ENCODE measurements at places on chromosomes 7 and 10. TPM values are rescaled to one million over a fixed set of nuclear protein-coding genes. Genes with fewer than 3 reads are reported as not detected.

The ARMC10 gene
- total RNA-seq, result 49.7 TPM

The FBXO24 gene
- total RNA-seq, result 2.2 TPM

The EPHA1 gene
- 2.9 TPM for total RNA-seq

The TMEM120A gene
- 25.8 TPM for total RNA-seq

The SPDYE16 gene
- total RNA-seq, result 0.19 TPM

The AHR gene
- total RNA-seq, result 40.9 TPM

The RSPH10B gene
- not detected for total RNA-seq

The FOXI2 gene
- total RNA-seq, result not detected

The CPN1 gene
- total RNA-seq, result not detected

The PNLIPRP2 gene
- total RNA-seq, result not detected

The CYP2C19 gene
- total RNA-seq, result 0.52 TPM

The MPP7 gene
- 11.6 TPM for total RNA-seq

The EVX1 gene
- total RNA-seq, result not detected

The PAXIP1 gene
- 22.2 TPM for total RNA-seq

The GPR37 gene
- 0.07 TPM for total RNA-seq

The DLG5 gene
- total RNA-seq, result 2.9 TPM

The PYROXD2 gene
- total RNA-seq, result 4.7 TPM

The PITX3 gene
- total RNA-seq, result 1.1 TPM

The PLAU gene
- total RNA-seq, result 0.45 TPM

The HMX2 gene
- 0.31 TPM for total RNA-seq

The PTPN20 gene
- total RNA-seq, result 1.4 TPM

The SRI gene
- total RNA-seq, result 219 TPM

The IGFBP1 gene
- not detected for total RNA-seq

The SERPINE1 gene
- total RNA-seq, result not detected

The SYT15 gene
- total RNA-seq, result 0.71 TPM

The CDNF gene
- 1.6 TPM for total RNA-seq

The CABCOCO1 gene
- not detected for total RNA-seq

The SPDYE2 gene
- total RNA-seq, result not detected

The EIF4H gene
- 400 TPM for total RNA-seq

The CCDC3 gene
- 0.45 TPM for total RNA-seq

The CFAP70 gene
- total RNA-seq, result 0.80 TPM

The ADRA2A gene
- not detected for total RNA-seq

The BAMBI gene
- total RNA-seq, result 0.31 TPM

The HABP2 gene
- total RNA-seq, result not detected

The ARHGEF35 gene
- 9.6 TPM for total RNA-seq

The RNF32 gene
- total RNA-seq, result 2.6 TPM

The ANXA8L1 gene
- total RNA-seq, result not detected

The TAS2R5 gene
- total RNA-seq, result 1.3 TPM

The GDF10 gene
- total RNA-seq, result 0.56 TPM

The TLX1 gene
- not detected for total RNA-seq

The LDB3 gene
- 0.43 TPM for total RNA-seq

The PTPRE gene
- total RNA-seq, result 34.0 TPM

The POLR3A gene
- 17.0 TPM for total RNA-seq

The C7orf25 gene
- 3.6 TPM for total RNA-seq

The CTNNA3 gene
- not detected for total RNA-seq

The PIP gene
- total RNA-seq, result not detected

The EN2 gene
- not detected for total RNA-seq

The ANK3 gene
- 21.2 TPM for total RNA-seq

The GOLGA7B gene
- total RNA-seq, result 0.86 TPM

The GBF1 gene
- total RNA-seq, result 44.0 TPM

The VSTM4 gene
- 0.10 TPM for total RNA-seq

The CYTH3 gene
- total RNA-seq, result 2.0 TPM

The URGCP gene
- total RNA-seq, result 22.3 TPM

The TNS3 gene
- 0.31 TPM for total RNA-seq

The WNT2 gene
- total RNA-seq, result not detected

The NACAD gene
- 0.10 TPM for total RNA-seq

The LRMDA gene
- total RNA-seq, result not detected
